ENCODE measurements at places on chromosomes 11 and 22. TPM values are rescaled to one million over a fixed set of nuclear protein-coding genes. Genes with fewer than 3 reads are reported as not detected.

Gene SGSM1
- 0.07 TPM for total RNA-seq

Gene MS4A15
- not detected for total RNA-seq

Gene POU2AF2
- 0.35 TPM for total RNA-seq

Gene PHETA2
- total RNA-seq = 1.3 TPM

DNA sequence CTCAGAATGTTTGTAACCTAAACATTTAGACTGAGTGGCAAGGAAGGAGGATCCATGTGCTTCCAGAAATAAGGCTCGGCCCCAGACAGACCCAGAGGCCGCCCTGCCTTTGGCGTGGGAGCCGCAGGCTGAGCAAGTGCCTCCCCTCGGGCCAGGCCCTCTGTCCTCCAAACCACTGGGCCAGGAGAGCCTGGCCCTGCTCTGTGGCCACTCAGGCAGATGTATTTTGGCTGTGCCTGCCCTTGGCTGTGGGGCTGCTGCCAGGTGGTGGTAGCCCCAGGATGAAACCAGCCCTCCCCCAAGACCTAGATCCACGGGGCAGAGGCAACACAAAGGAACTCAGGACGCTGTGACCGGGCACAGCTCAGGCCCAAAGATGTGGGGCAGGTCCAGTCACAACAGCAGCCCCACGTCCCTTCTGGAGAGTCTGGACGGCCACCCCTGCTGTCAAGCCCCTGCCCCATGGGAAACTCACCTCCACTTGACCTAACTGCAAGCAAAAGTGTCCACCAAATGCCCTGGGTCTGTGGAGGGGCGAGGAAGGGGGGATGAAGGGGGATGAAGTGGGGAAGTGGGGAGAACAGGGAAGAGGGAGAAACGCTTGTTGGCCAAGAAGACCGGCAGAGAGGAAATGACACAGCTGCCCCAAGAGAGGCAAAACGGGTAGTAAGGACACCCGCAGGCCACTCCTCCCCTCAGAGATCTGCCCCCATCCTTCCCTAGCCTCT lies 24.0 kb downstream of the PISD start:
- DNase-seq = no peak

- DNase-seq = no peak
Observed at GRCh38 chr22:21824445-21824912, 43.0 kb downstream of the MAPK1 start.

GRCh38 chr11:9717719-9718118 lies 53.8 kb downstream of the SWAP70 start:
- no peak for DNase-seq

DNA sequence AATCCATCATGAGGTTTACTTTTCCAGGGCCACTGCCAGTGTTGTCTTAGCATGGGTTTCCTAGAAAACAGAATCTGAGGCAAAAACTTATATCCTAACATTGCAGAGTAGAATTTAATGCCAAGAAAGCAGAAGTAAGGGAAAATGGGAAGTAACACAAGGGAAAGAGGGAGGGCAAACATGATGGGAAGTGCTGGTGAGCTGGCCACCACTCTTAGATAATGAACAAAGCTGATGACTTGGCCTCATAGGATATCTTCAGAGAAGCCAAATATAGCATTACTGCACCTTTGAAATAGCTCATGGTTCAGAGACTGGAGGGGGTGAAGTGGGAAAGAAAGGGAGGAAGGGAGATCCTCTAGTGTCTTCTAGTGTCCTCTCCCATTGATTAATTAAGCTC lies 24.8 kb upstream of the CALCB start:
- DNase-seq = no peak

GRCh38 chr11:109304159-109304558 lies 117.8 kb upstream of the C11orf87 start:
- DNase-seq = no peak

GRCh38 chr22:17637490-17638181 lies 921 bp upstream of the BCL2L13 start:
- no peak for DNase-seq

DNA sequence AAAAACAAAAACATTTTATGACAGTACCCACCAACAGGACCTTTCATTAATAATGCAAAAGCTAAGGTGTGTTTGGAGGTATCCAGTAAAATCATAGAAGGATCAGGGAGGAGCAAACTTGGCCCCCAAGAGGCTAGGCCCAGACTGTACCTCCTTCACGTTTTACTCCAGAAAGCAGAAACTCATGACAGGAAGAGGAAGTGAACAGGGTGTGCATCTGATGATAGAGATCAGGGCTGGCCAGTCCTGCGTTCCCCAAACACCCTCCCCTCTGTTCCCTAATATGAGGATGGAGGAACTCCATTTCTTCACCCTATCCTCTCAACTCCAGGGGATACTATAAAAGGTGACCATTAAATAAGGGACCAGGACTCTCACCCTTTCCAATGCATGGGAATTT lies 10.2 kb upstream of the MS4A12 start:
- no peak for DNase-seq

GRCh38 chr11:108498046-108498815 lies at the start of gene POGLUT3:
TSS of gene POGLUT3 (minus strand) at chr11:108498384. CDS start at chr11:108498366, 18 bp downstream.
- peak; percentile 50 for DNase-seq

DNA sequence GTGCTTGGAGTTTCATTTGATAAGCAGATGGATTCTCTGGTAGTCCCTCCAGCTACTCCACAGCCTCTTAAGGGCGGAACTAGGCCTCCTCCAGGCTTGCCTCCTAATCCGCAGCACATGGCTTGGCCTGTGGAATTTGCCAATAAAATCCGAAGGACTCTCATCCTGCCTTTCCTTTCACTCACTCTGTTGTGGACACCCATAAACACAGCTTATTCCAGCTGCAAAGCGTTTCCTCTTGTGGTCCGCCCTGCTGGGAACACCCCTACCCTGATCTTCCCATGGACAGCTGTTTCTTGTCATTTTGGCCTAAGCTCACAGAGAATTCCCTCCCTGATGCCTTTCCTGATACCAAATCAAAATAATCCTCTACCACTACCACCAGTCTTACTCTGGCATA lies 546.2 kb downstream of the NTM start:
- DNase-seq = no peak

- no peak for DNase-seq
Observed at GRCh38 chr22:42203609-42204008, 66.8 kb downstream of the TCF20 start.
